ENCODE measurements at places on chromosomes 6 and 20.

DNA sequence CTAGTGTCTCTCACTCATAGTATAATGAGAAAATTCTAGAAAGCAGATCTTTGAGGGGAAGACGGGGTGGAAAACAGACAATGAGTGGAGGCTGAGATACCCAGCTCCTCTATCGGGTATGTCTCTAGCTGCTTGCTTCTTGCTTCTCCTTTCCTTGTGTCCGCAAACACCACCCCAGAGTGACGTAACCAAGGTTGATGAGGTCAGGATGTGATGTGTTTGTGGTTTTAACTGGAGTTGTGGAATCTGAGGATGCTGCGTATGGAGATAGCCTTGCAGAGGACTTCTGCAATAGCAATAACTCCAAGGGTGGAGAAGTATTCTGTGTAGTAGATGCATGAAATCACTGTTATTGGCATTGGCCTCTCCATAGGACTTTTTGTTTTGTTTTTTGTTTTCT is 132.7 kb upstream of the IFNGR1 start:
- DNase-seq, result no peak

- DNase-seq, result no peak
Observed at GRCh38 chr6:38195113-38195635, 375.6 kb downstream of the ZFAND3 start.

GRCh38 chr20:46332373-46333160 is 24.3 kb upstream of the CDH22 start:
- no peak for DNase-seq

DNA sequence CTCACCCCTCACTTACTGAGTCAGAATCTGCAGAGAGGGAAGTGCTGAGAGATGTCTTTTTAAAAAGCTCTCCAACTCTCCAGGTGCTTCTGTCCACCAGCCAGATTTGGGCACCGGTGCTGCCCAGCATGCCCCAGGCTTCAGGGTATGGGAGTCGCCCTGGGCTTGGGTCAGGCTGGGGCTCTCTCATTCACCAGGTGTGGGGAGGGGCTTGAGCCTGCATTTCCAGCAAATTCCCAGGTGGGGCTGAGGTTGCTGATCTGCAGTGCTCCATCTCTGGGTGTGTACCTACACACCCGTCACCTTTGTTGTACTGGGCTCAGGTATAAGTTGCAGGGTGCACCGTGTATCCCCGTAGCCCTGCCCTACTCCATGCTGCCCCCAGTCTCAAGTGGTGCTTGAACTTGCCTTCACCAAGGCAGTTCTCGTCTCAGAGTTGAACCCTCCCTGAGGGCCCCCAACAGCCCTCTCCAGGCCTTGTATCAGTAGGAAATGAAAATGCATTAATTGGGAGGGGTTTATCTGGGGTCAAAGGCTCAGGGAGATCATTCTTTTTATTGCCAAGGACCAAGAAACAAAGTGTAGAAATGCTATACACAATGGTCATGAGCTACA is 23.5 kb downstream of the PPP1R3G start:
- no peak for DNase-seq

- no peak for DNase-seq
Observed at GRCh38 chr6:137871291-137871690, 4.2 kb downstream of the TNFAIP3 start.

- DNase-seq, result no peak
Observed at GRCh38 chr20:40704828-40705227, 15.8 kb upstream of the MAFB start.

- DNase-seq, result no peak
Observed at GRCh38 chr6:15642276-15642675, 20.6 kb downstream of the DTNBP1 start.

DNA sequence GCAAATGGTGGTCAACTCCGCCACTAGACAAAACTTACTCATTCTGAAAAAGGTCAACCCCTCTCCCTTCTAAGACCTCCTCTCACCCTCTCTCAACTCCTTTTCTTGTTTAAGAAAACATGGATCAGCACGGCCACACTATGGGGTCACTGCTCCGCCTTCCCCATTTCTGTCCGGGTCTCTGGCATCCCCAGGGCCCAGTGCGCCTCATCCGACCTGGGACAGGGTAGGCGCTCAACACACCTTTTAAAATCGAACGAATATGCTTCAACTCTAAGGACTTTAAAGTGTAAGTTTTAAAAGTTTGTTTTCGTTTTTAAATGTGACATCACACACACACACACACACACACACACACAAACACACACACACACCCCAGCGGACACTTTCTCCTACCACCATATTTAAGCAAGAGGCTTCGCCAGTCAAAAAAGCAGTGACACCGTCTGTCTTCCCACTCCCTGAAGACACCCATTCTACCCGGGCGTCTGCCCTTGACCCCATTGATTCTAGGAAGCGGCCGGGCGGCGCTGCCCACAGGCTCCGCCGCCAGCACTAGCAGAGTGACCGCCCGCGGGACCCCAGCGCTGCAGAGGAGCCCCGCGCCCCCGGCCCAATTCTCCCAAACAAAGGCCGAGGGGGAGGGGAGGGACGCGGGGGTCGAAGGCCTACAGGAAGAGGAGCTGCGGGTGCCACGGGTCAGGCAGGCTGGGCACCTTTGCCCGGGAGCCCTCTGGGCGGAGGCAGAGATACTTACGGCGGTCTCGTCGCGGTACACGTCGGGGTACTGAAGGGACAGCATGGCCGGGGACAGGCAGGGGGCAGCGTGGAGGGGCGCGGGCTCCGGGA is 568 bp downstream of the PREP start:
- peak; percentile 2 for DNase-seq

DNA sequence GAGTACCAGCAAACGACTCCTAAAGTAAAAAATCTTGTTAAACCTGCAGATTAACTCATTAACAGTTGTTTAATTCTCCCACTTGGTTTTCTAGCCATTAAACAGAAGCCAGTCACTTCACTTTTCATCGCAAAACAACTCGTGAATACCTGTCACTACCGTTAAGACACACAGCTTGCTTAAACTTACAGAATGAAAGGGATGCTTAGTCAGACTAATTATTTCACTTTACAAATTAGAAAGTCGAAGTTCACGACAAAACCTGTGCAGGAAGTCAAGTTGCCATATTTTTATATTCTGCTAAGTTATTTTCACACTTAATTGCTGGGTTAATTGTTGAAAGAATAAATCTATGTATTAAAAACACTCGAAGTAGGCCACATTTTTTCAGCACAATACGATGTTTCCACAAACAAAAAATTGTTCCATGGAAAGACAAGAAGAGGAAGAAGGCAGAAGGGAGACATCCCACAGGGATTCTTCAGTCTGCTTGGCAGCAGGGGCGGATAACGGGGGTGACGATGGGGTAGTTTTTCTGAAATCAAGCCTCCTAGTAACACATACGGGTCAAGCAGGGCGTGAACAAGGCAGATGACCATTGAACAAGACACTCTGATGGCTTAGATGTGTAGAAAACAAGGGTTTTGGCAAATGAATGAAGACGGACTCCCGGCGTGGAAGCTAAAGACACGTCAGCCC is 933 bp downstream of the SSR1 start:
- no peak for DNase-seq

Measured in stimulated activated CD8-positive, alpha-beta memory T cell treated with anti-CD3 and anti-CD28 coated beads, Interleukin-2, amount 100 ng/mL, for 48 hours (primary cell).